ENCODE measurements at places on chromosomes 2 and 18.
A peak's percentile ranks its signal among the peaks of the same experiment; 100 is the strongest.

DNA sequence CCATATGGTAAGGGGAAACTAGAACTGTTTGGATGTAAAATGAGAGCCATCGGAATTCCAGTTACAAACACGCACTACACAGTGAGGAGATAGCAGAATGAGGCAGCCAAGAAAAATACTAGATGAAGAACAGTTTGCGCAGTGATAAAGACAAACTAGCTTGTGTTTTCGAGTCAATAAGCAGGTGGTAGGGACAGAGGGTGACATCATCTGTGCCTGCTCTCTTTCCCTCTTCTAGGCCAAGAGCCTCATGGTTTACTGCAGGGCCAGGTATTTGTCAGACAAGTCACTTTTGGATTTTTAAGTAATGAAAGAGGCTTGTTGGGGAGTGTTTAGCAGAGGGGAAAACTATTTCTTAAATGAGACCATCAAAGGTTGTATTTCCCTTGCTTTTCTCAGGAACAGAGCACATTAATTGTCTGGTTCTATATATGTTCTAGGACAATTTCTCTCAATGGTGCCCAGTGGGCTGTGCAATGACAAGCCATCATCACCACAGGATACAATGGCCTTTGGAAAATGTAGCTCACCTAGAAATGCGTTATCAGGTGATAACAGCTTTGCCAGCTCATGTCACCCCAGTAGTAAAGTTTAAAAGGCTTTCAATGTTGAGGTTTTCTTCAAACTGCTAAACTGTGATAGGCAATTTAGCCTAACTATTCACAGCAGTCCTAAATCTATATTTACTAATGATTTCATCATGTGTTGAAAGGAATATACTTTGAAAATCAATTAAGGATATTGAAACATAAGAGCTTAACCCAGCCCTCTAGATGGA lies 1210.3 kb upstream of the ZEB2 start:
- no peak for DNase-seq

DNA sequence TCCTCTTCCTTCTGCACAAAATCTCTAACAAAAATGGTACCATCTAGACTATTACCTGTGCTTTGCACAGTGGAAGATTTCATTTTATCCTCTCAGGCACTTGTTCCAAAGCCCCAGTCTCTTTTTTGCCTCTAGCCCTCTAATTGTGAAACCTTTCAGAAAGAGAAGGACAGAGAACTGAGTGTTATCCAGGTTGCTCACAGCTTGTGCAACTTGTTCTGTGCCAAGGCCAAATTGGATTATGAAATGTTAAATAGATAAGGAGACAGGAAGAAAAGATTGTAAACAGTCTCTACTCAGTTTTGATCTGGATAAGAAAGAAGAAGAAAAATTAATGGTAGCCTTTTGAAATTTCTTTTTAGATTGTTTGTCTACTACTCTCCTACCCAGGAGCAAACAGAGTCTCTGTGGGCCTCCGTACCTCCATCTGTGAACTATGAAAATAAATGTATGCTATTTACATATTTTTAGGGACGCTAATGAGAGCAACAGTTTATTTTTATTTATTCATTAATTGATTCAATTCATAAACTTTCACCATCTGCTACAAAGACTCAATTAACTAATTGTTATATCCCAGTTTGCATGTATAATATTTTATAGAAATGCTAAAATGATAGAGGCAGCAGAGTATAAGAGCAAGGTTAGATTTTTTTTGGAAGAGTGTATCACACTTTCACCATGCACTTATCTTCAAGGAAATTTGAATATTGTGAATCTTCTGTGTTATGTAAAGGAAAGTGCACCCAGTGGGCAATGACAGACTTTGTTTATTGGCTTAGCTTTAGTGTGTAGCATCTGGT lies 339.0 kb upstream of the ETAA1 start:
- DNase-seq: no peak

GRCh38 chr2:146239392-146240135 lies 1605.3 kb upstream of the ACVR2A start:
- peak; percentile 75 for DNase-seq

DNA sequence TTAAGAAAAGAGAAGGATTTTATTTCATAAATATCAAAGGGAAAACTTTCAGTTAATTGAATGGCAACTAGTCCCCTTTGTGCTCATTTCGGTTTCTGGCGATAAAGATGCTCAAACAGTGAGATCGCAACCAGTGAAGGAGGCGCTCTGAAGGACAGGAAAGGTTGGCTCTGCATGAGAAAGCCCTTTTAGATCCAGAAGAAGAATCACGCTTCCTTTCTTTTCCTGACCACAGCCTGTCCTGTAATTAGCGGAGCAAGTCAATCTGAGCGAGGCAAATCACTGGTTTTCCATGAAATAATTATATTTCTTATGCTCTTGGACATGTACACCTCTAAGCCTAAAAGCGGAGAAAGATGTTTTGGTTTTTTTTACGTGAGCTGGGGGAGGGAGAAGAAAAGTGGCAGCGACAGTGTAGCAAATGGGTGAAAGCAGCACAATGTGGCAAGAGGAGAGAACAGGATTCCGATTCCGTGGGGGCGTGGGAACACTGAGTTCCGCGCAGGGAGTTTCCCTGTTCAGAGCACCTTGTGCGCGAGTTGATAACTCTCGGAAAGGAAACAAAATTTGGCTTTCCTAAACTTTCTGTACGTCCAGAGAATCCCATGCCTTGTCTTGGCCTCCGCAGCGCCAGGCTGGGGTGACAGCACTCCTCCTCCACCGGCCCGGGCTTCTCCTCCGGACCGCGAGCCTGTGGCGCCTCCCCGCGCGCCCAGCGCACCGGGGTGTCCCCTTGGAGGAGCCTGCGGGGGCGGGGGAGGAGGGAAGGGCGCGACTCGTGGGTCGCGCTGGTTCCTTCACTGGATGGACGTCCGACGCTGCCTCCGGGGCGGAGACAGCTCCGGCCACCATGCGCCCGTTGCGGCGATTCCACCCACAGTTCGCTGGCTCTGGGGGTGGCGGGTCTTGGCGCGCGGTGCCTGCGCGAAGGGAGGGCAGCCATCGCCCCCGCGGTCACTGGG lies 620 bp upstream of the SLC9A2 start:
- DNase-seq: no peak

- no peak for DNase-seq
These were observed 26.1 kb upstream of the HNMT start for GRCh38 chr2:137938204-137938603.

- no peak for DNase-seq
These were observed 82.7 kb downstream of the SH3BP4 start for GRCh38 chr2:235034265-235035118.

- DNase-seq: no peak
These were observed 5.2 kb downstream of the PFN4 start for GRCh38 chr2:24117902-24118301.

GRCh38 chr2:207484444-207485391 lies 45.0 kb upstream of the CREB1 start:
- no peak for DNase-seq

DNA sequence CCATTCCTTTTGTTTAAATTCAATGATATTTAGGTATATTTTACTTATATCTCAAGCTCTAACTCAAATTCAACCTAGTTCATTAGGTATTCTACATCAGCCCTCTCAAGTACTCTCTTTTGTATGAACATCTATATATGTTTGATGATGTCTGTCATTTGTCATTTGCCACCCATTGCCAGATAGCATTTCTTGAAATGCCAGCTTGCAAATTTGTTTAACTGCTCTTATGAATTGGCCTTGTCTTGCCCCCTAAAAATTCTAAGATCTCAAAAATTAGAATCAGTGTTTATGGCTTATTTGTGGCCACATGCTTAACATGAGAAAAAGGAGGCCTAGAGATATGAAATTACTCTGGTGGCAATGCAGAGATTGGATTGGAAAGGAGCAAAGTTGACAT lies 1140.3 kb upstream of the DDX18 start:
- no peak for DNase-seq

DNA sequence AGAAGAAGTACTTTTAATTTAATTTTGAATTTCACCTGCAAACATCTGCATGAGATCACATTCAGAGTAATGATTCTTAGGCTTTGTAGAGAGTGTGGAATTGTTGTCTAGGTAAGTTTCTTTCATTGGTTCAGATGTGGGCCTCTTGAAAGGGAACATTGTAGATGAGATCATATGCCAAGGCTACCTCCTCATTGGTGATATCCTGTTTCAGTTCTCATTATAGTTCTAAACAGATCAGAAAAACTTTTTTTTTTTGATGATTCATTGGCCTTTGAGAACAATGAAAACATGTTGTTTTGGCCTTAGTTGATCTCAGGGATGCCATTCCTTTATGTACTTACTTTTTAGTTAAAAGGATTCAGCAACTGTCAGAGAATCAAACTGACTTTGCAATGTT lies 44.5 kb downstream of the EML6 start:
- DNase-seq: no peak

GRCh38 chr2:10668402-10669012 lies 21.3 kb downstream of the NOL10 start:
- DNase-seq: peak; percentile 59

GRCh38 chr18:45666520-45666919 lies 51.2 kb downstream of the SLC14A2 start:
- no peak for DNase-seq

DNA sequence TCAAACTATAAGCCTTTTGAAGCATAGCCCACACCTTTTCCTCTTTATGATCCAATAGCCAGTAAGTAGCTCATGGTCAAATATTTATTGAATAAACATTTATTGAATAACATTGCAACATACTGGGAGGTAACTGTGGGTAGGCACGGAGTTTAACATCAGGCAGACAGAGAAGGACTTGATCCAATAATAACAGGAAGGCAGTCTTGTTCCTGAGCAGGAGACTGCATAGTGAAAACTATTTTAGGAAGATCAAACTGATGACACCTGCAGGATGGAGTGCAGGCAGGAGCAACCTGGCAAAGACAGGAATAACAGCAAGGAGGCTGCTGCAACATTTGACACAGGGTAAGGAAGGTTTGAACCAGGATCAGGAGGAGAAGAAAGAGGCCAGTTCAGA lies 3.1 kb upstream of the DCTN1 start:
- DNase-seq: no peak

- no peak for DNase-seq
These were observed 2.5 kb downstream of the NFU1 start for GRCh38 chr2:69434753-69435152.

DNA sequence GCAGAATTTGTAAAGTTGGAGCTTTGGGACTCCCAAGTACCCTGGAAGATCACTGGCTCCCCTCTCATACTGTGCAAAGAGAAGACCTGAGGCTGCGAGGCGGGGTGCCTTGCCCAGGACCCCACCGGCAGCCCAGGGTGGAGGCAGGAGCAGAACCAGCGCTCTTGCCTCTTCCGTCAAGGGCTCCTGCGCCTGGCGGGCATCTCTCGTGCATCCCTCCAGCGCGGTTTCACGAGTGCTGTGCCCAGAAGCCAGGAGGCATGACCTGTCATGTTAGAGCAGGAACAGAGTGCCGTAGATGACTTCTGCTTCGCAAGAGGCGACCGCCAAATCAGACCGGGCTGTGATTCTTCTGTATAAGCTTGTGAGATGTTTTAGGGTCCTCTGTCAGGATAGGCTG lies 77.3 kb downstream of the LDLRAD4 start:
- DNase-seq: no peak

GRCh38 chr18:9913151-9913525 lies 678 bp upstream of the VAPA start:
- DNase-seq: no peak

DNA sequence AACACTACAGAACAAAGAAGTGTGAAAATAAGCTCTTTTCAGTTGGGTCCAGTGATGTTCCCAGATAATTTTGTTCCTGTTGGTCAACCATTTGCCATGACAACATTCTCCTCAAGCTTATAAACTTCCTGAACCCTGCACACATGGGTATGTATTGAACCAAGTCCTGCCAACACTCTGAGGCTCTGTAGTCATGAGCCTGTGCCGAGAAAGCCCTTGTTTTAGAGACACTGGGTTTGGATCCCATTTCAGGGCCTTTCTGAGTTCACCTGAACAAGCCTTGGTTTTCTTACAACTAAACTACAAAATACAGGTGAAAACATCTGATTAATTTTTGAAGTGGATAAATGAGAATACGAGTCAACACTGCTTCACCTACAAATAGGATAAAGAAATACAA lies 38.5 kb downstream of the AKAIN1 start:
- no peak for DNase-seq

- DNase-seq: no peak
These were observed 18.3 kb upstream of the FAM98A start for GRCh38 chr2:33617401-33617800.

- DNase-seq: no peak
These were observed 20.8 kb downstream of the EIF2AK3 start for GRCh38 chr2:88606371-88607030.

DNA sequence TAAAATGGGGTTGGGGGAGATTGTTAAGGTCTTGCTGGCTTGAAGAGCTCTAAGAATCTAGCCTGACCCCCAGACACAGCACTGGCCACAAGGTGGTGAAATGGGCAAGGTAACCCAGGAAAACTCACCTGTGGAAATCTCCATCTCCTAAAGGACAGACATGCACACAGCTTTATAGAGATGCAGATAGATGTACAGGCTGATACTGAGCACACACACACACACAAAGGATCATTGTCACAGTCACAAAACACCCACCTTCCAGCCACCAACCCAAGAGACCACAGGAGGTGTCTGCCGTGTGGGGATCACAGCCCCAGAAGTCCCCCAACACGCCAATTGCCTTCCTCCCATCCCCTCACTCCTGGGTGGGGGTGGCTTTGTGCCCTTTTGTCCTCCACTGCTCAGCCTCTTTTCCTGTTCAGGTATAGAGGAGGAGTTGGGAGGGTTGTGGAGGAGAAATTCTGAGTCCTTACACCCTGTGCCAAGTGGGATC lies 3.2 kb upstream of the CYP26B1 start:
- no peak for DNase-seq

DNA sequence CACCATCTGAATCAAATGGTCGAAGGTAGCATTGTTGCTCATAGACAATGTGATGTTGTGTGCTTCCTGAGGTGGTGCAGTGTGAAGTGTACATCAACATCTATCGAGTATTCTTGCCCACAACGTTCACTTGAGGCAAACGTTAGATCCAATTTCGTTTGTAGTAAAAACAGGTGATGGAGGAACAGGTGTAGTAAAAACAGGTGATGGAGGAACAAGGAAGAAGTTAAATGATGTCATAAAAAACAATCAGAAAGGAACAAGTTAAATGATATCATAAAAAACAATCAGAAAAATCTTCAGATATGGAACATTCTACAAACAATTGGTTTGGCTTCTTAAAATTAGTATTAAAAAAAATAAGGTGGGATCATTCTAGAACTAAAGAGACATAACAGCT lies 11.3 kb downstream of the WDR7 start:
- no peak for DNase-seq

- DNase-seq: no peak
These were observed 17.1 kb downstream of the DYNAP start for GRCh38 chr18:54608028-54608642.

DNA sequence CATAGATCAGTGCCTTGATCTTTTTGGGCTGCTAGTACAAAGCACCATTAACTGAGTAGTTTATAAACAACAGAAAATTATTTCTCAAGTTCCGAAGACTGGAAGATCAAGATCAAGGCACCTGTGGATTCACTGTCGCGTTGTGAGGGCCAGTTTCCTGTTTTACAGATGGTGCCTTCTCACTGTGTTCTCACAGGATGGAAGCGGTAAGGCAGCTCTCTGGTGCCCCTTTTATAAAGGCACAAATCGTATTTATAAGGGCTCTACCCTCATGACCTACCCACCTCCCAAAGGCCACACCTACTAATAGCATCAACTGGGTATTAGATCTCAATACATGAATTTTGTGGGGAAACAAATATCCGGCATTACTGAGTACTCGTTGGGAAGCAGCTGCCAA lies 729.5 kb upstream of the SLC39A10 start:
- no peak for DNase-seq

GRCh38 chr2:12087175-12087574 lies 340.7 kb downstream of the LPIN1 start:
- DNase-seq: no peak

Data from HS-27A (cell line).